ENCODE measurements at places on chromosomes 5 and 9.

- DNase-seq, result no peak
Measured at GRCh38 chr9:35203528-35203927, 41.7 kb downstream of the UNC13B start.

- no peak for DNase-seq
Measured at GRCh38 chr5:123450640-123451039, 27.4 kb upstream of the CEP120 start.

GRCh38 chr9:89022001-89022759 lies 30.9 kb downstream of the S1PR3 start:
- DNase-seq, result peak; percentile 76

GRCh38 chr5:127518319-127518621 lies 830 bp downstream of the PRRC1 start:
- DNase-seq, result no peak

DNA sequence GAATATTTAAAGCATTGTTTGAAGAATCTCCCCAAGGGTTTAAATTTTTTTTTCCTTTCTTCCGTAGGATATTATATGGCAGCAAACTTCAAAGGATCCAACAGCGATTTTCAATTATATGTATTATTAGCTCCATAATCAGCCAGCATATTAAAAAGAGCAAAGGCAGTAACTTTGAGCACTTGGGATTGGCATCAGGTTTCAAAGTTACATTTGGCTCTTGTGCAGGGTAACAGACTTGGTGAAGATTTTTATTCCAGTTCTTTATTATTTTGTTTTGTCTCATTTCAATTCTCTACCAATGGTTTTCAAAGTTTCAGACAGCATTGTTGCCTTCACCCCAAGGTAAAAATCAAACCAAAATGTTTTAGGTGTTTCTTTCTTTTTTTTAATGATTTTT lies 116.7 kb upstream of the ZNF366 start:
- no peak for DNase-seq

DNA sequence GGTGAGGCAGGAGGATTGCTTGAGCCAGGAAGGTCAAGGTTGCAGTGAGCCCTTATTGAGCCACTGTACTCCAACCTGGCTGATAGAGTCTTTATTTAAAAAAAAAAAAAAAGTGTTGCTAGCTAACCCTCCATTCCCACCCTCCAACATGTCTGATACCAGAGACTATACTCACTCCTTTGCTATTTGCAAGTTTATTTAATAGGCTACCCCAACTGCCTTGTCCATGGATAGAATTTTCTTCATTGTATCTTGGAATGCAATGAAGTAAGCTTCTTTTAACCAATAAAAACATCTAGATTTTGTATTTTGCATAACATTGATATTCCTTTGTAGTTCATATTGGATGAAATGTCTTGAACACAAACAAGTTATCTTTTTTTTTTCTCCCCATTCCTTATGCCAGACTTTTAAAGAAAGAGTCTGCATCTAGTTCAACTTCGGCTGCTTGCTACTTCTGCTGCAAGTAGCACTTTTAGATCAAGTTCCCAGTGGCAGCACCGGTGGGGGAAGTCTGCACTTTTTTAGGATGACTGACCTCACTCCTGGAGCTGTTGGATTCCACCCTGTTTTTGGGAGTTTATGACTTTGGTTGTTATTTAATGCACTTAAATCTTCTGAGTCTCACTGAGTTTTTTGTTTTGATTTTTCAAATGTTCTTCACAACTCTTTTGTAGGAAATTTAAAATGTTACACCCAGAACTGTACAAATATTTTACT lies 112.5 kb downstream of the UHRF2 start:
- no peak for DNase-seq

GRCh38 chr9:118305331-118305730 lies 601.1 kb downstream of the TLR4 start:
- no peak for DNase-seq

GRCh38 chr9:26163931-26164330 lies 485.7 kb upstream of the TUSC1 start:
- DNase-seq, result no peak

Data from ELF-1 (cell line).